B cell (primary cell): ENCODE measurements at places on chromosomes 16 and 17.

- no peak for DNase-seq
Observed at GRCh38 chr16:83305092-83305491, 502.7 kb upstream of the HSBP1 start.

DNA sequence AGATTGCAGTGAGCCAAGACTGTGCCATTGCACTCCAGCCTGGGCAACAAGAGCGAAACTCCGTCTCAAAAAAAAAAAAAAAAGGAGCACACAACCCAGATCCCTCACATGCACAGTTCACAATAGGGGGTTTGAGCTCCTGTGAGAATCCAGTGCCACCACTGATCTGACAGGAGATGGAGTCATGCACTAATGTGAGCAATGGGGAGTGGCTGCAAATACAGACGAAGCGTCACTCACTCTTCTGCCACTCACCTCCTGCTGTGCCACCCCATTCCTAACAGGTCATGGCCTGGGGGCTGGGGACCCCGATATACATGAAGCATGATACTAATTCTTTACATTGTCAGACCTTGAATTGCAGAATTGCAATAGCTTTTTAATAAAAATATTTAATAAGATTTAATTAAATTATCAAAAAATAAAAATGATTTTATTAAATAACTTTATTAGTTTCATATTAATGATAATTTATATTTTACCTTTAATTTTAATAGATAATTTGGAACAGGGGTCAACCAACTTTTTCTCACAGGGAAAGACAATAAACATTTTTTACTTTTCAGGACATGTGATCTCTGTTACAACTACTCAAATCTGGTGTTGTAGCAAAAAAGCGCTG is 171.4 kb downstream of the COPRS start:
- DNase-seq: no peak

DNA sequence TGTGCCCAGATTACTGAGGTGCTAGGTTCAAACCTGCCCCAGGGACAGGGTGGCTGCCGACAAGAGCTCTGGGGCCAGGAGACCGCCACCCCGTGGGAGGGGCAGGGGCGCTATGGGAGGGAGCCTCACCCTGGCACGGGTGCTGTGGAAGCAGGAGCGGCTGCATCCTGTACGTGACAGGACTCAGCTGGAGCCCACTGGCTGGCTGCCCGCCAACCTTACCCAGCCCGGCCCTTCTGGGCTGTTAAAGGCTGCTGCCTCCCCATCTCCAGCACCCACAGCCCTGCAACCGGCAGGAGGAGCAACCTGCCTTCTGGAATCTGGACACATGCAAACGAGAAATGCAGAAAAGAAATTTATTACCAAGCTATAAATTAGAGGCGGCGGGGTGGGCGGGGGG is 11.2 kb downstream of the PAM16 start:
- DNase-seq: no peak

DNA sequence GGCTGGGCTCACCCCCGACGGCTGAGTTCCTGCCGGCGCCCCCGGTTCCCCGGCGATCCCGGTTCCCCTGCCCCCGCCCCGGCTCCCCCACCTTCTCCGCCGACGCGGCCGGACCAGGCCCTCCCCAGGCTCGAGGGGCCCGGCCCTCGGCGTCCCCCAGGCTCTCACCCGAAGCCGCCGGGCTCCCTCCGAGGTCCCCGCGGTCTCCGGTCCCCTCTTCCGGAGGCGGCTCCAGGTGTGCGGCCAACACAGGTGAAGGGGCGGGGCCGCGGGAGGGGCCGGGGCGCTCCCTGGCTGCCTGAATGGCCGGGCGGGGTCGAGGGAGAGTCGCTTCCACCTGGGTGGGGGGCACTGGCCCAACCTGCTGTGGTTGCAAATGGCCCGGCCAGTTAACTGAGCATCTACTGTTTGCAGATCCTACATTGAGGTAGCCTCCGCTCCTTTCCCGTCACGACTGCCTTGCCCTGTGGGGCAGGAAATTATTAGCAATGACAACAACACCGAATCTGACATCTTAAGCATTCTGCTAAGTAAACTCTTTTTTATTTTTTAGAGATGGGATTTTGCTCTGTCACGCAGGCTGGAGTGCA is at the start of gene BICDL2:
BICDL2 (minus strand) TSS at position 219 of the 590 bp plus-strand sequence. CDS start 1,448 bp downstream, outside the sequence.
- DNase-seq: no peak

GRCh38 chr17:48646183-48647102 is 20.3 kb upstream of the HOXB9 start:
- peak; percentile 43 for DNase-seq

DNA sequence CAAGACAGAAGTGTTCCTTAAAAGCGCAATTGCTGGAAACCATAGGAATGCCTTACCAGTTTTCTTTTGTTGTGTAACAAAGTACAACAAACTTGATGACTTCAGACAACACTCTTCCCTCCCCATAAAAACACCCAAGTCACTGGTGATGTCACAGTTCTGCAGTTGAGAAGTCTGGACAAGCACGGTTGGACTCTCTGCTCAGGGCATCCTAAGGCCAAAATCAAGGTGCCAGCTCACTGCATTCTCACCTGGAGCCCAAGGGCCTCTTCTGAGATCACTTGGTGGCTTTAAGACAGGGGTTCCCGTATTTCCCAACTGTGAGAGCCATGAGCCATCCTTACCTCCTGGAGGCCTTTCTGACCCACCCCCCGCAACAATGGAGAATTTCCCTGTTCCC is 45.6 kb upstream of the MEAK7 start:
- DNase-seq: no peak

DNA sequence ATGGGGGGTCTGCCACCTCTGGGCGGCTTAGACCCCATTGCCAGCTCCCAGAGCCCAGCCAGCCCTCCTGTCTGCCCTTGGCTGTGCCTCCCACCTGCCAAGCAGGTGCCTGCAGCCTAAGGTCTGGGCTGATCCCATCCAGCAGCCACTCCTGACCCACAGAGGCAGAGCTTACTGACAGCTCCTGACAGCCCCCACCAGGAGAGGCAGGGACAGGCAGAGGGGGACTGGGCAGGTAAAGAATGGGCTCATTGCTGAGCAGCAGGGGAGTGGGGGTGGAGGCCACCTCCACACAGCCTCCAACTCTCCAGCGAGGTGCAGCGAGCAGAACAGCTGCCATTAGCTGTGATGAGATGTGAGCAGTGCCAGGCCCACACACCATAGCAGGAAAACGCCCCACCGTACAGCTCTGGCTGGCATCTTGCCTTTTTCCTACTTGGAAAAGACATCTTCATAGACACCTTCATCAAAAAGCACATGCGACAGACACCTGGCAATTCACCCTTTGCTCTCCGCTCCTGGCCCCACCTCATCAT is 164.4 kb downstream of the C16orf78 start:
- no peak for DNase-seq

GRCh38 chr17:48624544-48625494 is 1.3 kb downstream of the HOXB9 start:
- peak; percentile 48 for DNase-seq
